Glomerular endothelial cell (primary cell): ENCODE measurements at places on chromosomes 11 and 22.
A peak's percentile ranks its signal among the peaks of the same experiment; 100 is the strongest.

GRCh38 chr22:44648085-44648820, 53.8 kb upstream of the PRR5 start:
- DNase-seq, result no peak

- DNase-seq, result no peak
Measured at GRCh38 chr11:71962428-71963038, 33.7 kb downstream of the RNF121 start.

DNA sequence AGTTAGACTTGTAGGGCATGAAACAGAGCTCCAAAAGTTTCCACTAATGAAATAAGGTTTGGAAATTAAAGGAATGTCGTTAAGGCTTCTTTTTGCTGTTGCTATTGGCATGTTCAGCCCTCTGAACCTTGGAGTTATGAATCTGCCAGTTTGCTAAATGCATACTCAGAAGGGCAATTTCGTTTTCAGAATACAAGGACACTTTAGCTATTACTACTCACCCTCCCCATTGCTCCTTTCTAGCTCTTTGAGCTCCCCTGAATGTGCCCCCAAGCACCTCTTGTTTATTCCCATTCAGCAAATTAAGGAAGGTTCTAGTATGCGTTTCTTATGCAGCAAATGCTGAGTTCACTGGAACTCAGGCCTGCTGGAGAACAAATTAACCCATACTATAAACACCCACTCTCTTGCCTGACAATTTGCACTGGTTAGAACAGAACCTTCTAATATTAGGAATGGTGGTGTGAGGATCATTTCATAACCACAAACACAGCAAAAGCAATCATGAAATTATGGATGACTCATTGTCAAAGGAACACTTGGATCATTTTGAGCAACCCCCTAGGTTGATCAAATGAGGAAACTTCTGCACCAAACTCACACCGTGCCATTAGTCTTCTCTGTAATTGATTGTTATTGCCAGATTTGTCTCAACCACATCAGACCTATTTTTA, 26.2 kb upstream of the LIN7C start:
- no peak for DNase-seq

GRCh38 chr11:32420937-32421901, 14.1 kb downstream of the WT1 start:
- no peak for DNase-seq

GRCh38 chr22:38775656-38776055, 18.3 kb downstream of the DNAL4 start:
- DNase-seq, result no peak

GRCh38 chr11:45322891-45323600, 36.9 kb upstream of the SYT13 start:
- DNase-seq, result no peak

DNA sequence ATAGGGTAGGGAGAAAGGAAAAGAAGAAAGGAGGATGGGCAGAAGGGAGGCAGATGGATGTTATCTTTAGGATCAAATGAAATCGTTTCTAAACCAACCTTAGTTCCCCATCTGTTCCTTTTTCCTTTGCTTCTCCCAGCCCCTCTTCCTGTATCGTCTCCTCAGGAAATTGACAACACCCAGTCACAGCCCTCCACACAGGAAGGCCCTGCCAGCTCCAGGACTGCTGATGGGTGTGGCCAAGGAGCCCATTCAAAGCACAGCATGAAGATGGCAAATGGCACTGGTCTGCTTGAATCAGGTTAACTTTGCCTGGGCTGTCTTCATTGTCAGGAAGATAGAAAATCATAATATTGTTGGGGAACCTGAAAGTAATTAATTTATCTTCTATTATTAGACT, 164.8 kb downstream of the C11orf87 start:
- no peak for DNase-seq

- peak; percentile 22 for DNase-seq
Measured at GRCh38 chr11:44036811-44037657, 10.7 kb upstream of the ACCSL start.

GRCh38 chr11:95363708-95364107, 132.7 kb upstream of the SESN3 start:
- no peak for DNase-seq

DNA sequence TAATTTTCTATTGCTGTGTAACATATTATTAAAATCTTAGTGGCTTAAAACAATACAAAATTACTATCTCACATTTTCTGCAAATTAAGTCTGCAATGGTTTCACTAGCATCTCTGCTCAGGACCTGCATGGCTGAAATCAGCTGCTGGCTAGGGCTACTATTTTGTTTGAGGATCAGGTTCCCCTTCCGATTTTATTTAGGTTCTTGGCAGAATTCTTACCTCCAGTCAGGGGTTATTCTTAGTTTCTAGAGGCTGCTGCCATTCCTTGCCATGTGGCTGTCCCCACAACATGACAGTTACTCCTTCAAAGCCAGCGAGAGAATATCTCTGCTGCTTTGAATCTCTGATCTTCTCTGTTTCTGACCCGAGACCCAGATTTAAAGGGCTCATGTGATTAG, 424.5 kb upstream of the ANO5 start:
- DNase-seq, result no peak

DNA sequence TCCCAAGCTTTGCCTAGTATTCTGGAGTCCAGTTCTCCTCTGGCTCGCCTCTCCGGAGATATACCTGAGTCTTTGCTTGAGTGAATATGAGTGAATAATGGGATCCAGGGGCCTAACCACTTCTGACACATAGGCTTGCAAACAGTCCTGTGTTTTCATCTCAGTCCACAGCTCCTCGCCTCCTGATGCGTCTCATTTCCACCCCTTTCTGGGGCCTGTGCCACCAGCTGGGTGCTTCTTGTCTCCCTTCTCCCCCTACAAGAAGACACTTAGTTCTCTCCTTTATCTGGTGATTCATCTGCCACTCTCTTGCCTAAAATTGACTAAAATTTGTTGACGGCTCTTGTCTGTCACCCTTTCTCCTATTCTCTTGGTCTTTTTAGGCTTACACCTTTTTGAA, 44.6 kb downstream of the SFI1 start:
- DNase-seq, result no peak

DNA sequence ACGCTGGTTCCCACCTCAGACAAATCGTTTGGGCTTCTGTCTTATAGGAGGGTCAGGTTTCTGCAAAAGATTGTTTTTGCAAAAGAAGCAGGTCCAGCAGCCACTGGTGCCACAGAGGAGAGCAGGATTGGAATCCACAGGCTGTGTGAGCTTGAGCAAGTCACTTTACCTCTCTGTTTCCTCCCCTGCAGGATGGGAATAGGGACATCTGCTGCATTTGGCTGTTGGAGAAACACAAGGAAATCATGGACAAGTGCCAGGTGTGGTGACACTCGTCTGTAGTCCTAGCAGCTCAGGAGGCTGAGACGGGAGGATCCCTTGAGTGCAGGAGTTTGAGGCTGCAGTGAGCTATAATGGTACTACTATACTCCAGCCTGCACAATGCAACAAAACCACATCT, 422.6 kb downstream of the MN1 start:
- no peak for DNase-seq

GRCh38 chr11:115598257-115598901, 94.2 kb upstream of the CADM1 start:
- DNase-seq, result no peak

DNA sequence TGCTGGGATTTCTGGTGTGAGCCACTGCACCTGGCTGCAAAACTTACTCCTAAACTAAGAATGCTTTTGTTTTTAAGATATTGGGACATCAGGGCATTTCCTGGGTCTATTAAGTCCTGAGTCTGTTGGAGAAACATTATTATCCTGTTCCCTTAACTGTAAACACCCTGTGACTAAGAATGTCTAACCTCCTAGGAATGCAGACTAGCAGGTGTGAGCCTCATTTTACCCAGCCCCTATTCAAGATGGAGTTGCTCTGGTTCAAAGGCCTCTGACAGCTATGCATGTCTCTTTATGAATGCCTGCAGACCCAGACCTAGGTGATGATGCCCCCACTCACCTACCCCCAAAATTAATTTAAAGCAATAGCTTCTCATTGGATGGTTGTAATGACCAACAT, 46.2 kb downstream of the DEPDC5 start:
- no peak for DNase-seq

- DNase-seq, result no peak
Measured at GRCh38 chr11:44875037-44875436, 75.6 kb downstream of the TP53I11 start.

DNA sequence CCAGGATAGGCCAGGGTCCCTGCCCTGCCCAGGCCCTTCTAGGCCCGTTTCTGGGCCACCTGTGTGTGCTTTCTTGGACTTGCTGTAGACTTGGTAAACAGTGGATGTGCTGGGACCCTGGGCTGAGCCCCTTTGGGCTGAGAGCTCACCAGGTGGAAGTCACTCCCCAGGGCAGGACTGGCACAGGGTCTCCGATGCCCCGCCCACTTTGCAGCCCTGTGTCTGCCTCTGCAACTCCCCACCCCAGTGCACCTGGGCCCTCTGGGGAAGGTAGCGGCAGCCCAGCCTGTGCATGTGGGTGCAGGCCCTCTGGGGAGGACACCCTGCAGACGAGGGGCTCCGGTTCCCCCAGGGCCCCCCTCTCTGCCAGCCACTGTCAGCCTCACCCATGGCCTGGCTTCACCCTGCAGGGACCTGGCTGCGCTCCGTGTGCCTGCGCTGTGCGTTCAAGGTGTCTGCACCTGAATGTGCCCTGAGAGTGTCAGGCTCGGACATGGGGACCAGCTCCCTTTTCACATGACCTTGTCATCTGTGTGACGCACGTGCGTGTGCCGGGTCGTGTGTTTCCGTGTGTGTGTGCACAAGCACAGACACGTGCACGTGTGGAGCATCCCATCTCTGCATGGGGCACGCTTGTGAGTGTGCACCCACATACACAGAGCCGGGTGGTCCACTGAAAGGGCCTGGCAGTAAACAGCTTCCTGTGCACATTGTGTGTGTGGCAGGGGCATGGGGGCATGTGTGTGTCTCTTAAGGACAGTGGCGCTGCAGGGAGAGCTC, 118.5 kb downstream of the KCNQ1OT1 start:
- no peak for DNase-seq

DNA sequence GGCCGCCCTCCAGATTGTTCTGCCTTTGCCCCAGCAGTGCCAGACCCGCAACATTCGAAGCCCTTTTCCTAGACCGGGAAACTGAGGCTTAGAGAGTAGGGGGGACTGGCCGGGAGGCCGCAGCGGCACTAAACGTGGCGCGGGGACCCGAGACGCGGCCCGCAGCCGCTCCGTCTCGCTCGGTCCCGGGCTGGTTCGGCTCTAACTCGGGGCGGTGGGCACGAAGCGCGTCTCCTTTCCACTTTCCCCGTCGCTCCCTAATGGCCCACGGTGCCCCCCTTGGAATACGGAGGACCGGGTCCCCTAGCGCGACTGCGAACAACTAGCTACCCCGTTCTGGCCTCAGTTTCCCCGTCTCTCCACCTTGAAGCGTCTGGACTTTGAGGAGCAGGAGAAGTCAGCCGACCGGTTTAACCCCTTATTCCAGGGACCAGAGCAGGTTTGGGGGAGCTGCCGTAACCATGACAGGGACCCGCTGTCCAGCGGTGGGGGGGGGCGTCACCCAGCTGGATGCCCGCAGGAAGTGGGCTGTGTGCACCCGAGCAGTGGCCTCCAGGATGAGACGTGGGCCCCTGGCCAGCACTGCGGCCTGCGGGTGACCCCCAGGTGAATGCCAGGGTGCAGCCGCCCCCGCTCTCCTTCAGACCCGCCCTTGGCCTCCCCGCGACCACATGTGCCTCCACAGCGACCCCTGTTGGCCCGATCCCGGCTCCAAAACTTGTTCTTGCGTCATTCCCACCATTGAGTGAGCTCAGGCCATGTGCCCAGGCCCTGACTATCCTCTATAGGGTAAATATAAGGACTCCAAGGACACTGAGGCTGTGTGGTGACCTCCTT, 1.1 kb downstream of the CDC42EP1 start:
- DNase-seq, result no peak

- DNase-seq, result no peak
Measured at GRCh38 chr11:35826949-35827348, 116.9 kb upstream of the LDLRAD3 start.

- no peak for DNase-seq
Measured at GRCh38 chr22:21932347-21932746, 20.3 kb downstream of the PPM1F start.
